ENCODE measurements at places on chromosomes 7 and 10.

DNA sequence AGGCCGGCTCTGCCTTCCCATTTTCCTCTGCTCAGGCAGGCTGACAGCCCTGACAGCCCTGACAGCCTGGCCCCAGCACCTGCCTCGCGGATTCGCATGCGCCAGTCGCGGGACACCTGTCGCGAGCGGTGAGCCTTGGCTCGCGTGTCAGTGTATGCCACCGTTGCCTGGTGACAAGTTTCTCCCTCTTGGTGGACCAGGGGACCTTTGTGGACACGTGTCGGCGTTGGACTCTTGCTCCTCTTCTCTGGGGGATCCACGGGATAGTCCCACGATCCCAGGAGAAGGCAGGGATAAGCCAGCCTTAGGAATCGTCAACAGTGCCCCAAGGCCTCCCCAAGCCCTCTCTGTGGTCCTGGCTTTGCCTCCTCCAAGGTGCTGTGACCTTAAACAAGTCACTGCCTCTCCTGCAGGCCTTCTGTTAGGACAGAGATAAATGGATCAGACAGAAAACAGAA is 18.1 kb upstream of the ZNF273 start:
- DNase-seq: no peak

DNA sequence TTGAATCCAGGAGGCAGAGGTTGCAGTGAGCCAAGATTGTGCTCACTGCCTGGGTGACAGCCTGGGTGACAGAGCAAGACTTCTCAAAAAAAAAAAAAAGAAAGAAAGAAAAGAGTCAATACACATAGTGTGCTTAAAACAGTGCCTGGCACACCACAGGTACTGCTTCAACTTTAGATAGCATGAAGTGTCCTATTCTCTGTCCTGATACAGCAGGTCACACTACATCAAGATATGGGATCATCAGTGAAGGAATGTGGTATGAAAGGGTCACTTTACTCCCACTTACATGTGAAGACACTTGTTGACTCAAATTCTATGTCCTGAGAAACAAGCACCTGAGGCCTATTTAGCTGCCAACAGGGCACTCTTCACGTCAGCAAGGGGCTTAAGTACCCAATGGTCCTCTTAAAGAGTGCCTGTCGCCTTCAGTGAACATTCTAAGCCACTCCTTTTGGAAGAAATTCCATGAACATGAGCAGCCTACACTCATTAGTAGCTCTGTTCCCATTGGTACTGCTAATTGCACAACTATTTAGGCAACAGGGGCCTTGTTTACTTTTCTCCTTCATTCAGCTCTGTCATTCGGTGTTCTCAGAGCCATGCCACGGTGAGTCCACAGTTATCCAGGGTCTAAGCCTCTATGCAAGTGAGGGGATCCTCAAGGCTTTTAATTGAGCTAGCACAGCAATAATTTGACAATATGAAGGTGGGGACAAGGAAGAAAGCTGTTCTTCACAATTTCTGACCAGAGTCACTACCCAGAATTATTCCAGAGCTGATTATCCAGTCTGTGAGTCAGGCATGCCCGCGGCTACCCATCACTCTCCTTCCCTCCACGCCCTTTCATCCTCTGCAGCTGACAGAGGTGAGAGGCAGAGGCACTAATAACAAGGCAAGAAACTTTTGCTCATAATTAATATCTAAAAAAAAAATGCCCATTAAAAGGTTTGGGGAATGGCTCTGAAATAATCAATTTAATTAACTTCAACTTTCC is 56.6 kb upstream of the PTN start:
- no peak for DNase-seq

DNA sequence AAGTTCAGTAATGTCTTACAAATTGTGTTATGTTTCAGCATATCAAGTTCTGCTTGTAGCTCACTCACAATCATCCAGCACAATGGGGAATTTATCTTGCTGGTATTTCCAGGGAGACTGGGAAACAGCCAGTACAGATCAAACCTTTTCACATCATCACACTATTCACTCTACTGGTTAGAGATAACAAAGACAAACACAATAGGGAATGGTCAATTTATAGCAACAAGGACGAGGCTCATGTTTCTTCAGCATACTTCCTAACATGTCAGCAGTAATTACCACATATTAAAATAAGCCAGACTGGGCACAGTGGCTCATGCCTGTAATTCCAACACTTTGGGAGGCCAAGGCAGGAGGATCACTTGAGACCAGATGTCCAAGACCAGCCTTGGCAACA is 38.3 kb downstream of the TOMM7 start:
- no peak for DNase-seq

GRCh38 chr7:55158541-55159382 is 139.9 kb downstream of the EGFR start:
- no peak for DNase-seq
